Fibroblast of gingiva (primary cell): ENCODE measurements at places on chromosomes 6 and 20.

GRCh38 chr6:126812651-126813050 lies 305.8 kb upstream of the RSPO3 start:
- peak; percentile 39 for DNase-seq

DNA sequence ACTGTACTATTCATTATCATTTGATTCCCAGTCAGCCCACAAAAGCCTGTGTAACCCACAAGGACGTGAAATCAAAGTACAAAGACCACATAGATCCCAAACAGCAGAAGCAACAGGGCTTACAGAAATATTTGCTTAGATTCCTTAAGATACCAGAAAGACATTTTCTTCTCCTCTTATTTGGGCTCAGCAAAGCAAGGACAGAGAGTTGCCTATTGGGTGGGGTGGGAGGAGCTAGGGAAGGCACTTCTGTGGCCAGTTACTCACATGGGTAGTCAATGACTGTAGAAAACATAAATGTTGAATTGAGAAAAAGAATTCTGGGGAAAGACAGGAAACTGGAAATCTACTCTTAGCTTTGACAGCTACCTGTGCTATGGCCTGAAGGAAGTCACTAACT lies 19.8 kb downstream of the PDE7B start:
- DNase-seq = no peak

GRCh38 chr6:37005061-37005810 lies at the start of gene FGD2:
Gene FGD2, plus strand, starts transcription at chr6:37005655. Its CDS starts 163 bp downstream, at chr6:37005818.
- no peak for DNase-seq

DNA sequence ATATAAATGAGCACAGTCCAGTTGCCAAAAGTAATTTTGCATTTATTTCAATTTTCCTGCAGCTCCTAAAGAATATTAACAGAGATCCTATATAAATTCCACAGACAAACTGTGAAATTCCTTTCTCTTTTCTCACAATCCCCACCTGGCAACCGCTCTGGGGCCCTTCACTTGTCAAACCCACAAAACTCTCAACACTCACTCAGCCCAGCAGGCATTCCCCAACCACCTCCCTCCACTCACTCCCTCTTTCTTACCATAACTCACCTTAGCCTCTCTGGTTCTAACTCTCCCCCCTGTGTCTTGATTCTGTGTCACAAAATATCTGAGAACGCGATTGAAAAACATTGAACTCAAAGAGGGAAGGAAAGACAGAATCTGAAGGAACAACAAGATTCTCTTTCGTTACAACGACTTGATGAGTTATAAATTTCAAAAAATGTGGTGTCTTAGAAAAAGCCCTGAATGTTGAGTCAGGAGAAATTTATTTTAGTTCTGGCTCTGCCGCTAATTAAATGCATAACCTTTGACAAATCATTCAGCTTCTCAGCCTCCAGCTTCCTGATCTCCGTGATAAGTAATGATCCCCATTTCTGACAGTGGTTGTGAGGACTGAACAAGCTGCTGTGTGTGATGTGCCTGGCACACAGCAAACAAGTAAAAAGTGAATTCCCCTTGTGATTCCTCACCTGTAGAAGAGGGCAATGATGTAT lies 87.9 kb downstream of the UNC5CL start:
- no peak for DNase-seq

GRCh38 chr6:4664911-4665310 lies 111.3 kb upstream of the CDYL start:
- DNase-seq = no peak

- DNase-seq = no peak
Measured at GRCh38 chr20:53322651-53323050, 271.0 kb downstream of the ZNF217 start.

DNA sequence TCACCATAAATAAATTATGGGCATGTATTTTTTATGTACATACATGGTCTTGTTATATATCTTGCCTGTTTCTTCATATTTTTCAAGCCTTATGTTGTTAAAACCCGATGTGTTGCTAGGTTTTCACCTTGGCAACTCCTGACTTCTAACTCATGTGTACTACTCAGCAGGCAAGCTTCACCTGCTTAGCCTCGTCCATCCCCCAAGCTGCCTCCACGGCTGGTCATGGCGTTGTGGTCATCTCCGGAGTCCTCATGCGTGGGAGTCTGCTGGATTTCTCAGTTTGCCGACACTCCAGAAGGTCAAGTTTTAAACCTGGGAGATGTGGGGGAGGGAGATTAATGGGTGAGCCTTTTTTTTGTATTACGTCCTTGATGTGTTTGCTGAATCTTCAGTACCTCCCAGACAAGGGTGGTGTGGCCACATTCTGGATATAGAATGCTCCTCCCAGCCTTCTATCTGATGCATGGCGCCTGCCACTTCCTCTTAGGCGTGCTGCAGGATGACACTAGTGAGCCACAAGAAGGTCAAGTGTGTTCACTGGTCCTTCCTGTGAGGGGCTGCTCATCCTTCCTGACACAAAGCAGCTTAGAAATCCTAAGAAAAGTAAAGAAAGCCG lies 26.6 kb upstream of the EDN3 start:
- DNase-seq = no peak

DNA sequence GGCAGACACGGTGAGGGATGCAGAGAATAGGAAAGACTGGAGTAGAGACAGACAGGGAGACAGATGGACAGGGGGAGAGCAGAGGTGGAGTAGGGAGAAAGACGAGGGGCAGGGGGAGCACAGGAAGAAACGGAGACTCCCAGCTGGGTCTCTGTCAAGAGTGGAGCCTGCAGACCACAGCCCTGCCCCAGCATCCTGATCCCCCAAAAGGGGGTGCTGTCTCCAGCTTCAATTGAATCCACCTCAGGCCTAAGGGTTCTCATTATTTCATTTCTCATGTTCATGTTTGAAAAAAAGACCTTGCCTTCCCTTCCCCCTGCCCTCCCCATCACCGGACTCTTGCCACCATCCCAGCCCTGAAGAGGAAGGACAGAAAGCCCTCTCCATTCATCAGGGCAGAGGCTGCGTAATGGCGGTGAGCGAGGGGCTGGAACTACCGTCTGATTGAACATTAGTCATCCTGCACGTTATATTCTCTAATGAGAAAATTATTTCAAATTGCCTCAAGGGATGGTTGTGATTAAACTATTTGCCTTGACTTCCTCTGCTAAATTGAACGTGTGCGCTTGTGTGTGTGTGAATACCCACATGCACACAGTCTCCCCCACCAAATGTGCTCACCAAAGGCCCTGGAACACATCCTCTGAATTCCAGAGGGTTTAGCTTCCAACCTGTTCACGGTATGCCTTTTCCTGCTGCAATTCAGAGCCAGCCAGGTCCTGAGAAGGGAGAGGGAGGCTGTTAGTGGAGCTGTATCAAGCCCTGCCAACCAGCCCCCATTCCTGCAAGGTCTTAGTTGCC lies 98.3 kb downstream of the CDC5L start:
- no peak for DNase-seq

- DNase-seq = no peak
Measured at GRCh38 chr6:12371151-12371550, 81.0 kb downstream of the EDN1 start.

GRCh38 chr6:160085713-160086505 lies 35.7 kb upstream of the SLC22A1 start:
- DNase-seq = no peak

DNA sequence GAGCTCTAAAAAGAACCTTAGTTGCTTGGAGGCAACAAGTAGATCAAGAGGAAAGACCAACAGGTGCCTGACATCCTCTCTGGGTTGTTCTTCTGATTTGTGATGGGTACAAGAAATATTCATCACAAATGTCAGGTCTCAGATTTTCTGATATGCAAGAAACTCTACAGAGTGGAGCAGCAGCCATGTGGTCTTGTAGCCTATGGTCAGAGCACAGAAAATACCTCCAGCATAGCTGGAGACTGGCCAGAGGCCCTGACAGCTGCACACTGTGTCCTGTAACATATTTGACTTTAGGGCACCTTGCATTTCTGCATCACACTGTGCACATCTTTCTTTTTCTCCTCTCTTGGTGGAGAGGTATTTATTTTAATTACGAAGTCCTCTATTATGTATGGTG lies 116.3 kb downstream of the GMPR start:
- no peak for DNase-seq

- no peak for DNase-seq
Measured at GRCh38 chr6:148709577-148709976, 37.3 kb upstream of the UST start.

DNA sequence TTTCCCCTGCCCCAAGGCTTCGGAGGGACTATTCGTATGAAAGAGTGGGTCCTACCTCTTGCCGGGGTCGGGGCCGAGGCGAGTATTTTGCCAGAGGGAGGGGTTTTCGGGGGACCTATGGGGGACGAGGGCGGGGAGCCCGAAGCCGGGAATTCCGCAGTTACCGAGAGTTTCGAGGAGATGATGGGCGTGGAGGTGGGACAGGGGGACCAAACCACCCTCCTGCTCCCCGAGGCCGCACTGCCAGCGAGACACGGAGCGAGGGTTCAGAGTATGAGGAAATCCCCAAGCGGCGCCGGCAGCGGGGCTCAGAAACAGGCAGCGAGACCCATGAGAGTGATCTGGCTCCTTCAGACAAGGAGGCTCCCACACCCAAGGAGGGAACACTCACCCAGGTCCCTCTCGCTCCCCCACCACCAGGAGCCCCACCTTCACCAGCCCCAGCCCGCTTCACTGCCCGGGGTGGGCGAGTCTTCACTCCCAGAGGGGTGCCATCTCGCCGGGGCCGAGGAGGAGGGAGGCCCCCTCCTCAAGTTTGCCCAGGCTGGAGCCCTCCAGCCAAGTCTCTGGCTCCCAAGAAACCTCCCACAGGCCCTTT lies 11.3 kb downstream of the PRRC2A start:
- DNase-seq = no peak

DNA sequence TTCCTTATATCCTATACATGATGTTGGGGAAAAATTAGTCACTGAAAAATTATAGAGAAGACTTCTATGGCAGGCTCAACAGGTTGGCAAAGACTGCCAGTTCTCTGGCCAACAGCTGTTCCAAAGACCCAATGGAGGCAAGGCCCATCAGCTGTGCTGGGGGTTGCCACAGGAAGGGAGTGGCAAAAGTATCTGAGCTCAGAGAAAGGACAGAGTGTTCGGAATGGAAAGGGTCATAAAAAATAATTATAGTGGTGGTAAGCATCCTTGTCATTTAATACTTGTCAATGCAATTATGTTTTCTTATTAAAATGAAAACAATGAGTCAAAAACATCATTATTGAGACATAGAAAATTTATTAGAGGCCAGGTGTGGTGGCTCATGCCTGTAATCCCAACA lies 36.1 kb downstream of the FASTKD5 start:
- DNase-seq = no peak

DNA sequence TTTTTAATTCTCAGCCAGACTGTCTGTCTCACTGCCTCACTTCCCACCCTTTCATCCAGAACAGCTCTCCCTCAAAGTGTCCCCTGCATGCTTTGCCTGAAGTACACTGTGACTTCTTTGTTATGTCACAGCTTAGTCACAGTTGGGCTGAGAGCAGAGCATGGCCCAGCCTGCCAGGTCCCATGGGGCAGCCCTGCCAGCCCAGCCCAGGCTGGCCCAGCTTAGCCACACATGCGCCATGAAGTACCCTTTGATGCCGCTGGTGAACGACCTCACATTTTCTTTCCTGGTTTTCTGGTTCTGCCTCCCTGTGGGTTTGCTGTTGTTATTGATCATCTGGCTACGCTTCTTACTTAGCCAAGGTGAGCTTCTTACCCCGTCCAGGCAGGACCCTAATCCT lies at the start of gene ADIG:
TSS of gene ADIG (plus strand) at position 185 of the 400 bp plus-strand sequence. CDS start at position 239, 54 bp downstream.
- DNase-seq = no peak

DNA sequence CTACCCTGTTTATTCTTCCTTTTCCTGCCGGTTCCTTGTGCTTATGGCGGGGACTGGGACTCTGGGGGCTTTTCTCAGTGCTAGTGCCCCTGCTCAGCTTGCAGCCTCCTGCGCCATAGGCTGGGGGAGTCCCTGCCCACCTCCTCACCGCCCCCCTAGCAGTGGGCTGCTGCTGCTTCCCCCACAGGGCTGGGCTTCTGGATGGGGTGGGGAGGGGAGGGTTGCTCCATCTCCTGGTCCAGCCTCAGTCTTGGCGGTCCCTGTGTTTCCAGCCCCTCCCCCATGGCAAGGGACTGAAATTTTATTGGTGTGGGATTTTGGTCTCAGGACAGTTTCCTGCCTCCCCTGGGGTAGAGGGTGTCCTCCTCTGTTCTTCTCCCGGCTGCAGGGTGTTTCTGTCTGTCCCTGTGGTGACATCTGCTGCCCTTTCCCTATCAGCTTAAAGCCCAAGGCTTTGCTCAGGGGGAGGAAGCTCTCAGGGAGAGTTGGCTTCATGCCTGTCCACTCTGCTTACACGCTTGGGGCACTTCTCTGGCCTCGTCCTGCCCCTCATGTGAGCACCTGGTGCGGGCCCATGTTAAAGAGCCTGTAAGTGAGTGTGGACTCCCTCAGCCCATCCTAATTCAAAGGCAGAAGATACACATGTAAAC lies 100.6 kb downstream of the HIVEP1 start:
- no peak for DNase-seq

GRCh38 chr20:23091721-23092383 lies 5.7 kb upstream of the CD93 start:
- no peak for DNase-seq

DNA sequence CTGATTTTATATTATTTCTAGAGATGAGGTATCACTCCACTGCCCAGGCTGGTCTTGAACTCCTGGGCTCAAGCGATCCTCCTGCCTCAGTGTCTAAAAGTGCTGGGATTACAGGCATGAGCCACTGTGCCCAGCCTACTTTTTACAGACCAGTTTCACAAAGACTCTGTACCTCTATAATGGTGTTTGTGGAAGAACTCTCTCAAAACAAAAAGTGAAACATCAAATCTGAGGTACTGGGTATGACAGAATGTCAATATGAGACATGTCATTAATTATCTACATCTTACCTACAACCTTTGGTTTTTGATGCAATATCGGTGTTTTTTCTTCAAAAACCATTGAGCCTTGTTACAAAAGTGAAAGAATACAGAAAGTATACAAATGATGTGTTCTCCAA lies 49.4 kb upstream of the MCM9 start:
- DNase-seq = no peak

DNA sequence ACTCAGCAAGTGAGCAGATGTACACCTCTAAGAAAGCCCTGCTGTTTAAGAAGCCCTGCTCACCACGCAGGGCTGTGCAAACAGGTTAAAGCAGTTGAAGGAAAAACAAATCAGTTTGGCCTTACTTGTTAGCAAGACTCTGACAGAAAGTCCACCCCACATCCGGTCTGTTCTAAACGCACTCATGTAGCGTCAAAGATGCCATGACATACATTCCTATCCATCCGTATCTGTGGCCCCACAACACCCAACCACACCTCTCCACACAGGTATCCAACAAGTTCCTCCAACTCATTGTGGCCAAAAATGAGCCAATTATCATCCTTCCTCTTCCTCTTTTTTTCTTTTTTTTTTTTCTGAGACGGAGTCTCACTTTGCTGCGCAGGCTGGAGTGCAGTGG lies 22.8 kb upstream of the RAB22A start:
- no peak for DNase-seq

GRCh38 chr6:147154454-147154853 lies 49.8 kb upstream of the STXBP5 start:
- peak; percentile 47 for DNase-seq

DNA sequence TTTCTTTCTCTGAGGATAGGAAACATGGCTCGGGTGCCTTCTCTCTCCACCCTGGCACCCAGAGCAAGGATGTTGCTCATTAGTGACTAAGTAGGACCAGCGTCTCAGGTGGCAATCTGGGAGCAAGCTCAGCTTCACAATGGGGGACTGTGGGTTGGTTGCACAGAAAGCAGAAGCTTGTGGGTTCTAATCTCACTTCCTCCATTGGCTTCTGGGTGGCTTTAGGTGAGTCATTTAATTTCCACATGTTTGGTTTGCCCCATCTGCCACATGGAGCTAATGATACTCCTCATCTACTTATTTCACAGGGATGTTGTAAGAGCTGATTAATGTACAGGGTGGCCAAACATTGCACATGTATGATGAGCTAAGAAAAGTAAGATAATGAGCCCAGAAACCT lies 54.8 kb upstream of the AKIRIN2 start:
- DNase-seq = peak; percentile 85
